ENCODE measurements at places on chromosomes 1 and 21.

DNA sequence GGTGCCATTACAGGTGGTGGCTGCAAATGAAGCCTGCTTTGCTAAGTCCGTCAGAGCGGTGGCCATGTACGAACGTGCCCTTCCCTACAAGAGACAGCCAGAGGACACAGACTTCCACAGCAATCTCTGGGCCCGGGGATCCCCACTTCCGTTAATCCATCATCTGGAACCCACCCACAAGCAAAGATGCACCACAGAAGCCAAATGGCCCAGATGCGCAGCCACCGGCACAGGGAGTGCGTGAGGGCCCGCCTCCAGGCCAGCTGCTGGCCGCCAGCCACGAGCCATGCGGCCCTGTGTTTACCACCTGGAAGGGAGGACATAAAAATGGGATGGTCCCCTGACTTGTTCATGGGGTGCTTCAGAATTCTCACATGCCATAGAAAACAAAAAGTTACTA, 22.1 kb downstream of the MRAP start:
- no peak for DNase-seq

- DNase-seq, result no peak
Measured at GRCh38 chr1:92372164-92372563, 73.3 kb downstream of the RPAP2 start.

DNA sequence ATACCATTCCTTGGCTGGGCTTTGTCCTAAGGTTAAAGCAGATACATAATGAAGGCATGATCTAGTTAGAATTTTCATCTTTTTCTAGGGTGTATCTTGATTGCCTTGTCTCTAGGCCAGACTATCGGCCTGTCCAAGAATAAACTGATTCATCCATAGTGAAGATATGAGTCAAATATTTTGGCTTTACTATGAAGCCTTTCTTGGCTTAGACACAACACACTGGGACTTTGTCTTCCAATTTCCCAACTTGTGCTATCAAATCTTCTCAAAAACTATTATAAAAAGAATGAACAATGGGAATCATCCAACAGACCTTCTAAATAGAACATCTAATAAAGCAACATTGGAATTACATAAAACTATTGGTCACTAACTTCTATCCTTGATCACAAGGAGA, 64.8 kb downstream of the WARS2 start:
- DNase-seq, result no peak

- no peak for DNase-seq
Measured at GRCh38 chr1:4060850-4061249, 160.8 kb upstream of the C1orf174 start.

DNA sequence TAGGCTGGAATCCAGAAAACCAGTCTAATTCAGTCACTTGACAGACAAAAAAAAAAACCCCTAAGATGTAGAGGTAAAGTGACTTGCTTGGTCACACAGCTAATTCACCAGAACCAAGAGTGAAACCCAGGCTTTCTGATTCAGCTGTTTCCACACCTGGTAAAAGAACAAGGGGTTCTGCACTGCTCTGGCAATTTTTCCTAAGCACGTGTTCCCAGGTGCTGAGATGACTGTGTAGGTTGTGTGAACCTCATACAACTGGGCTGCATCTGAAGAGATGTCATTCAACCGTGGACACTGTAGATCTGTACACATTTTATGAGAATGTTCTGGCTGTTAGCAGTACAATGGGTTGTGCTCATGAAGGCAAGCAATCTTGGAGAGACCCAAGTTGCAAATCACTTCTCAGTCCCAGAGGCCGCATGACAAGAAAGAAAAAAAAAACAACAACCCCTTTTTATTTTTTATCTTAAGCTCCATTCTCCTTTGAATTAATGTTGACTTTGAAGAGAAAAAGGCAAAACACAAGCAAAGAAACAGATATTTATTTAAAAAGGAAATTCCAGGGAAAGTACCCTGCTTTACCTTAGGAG, 95.4 kb downstream of the INTS7 start:
- DNase-seq, result no peak

DNA sequence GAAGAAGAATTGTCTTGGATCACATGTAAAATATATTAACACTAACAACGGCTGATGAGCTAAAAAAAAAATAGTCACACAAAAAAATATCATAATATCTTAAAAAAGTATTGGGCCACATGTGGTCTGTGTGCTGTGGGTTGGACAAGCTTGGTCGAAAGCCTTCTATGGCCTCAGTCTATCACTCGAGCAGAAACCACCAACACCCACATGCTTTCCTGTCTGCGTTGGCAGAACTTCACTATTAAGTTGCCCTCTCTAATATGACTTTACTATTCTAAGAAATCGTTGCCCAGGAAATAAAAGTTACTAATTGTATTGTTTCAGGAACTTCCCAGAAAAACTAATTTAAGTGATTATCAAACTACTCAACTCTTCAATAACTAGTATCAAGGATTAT, 28.2 kb upstream of the ETS2 start:
- DNase-seq, result no peak

DNA sequence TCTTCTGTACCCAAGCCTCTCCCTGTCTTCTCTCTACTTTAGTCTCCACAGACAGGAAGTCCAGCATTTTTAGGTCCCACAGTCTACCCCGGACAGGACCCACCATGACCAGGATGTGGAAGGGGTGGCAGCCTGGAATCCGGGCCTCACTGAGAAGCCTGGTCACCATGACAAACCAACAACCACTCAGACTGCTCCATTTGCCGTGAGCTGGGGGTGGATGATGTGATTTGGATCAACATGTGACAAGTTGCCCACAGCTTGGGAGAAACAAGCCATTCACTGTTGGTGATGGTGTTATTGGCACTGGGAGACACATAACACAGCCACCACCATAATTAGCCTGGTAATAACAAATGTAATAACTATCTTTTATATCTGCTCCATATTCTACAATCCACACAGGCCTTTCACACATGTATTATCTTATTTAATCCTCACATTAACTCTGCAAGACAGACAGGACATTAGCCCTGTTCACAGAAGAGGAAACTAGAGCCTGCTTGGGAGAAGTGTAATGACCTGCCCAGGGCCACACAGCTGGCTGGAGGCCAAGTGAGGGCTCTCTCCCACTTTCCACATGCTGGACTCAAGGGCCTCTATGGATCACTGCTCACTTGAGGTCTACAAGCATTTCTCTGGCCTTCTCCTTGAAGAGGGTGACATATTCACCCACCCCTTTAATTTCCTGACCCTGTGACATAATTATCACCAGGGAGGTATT, 22.9 kb downstream of the MEF2D start:
- DNase-seq, result no peak

DNA sequence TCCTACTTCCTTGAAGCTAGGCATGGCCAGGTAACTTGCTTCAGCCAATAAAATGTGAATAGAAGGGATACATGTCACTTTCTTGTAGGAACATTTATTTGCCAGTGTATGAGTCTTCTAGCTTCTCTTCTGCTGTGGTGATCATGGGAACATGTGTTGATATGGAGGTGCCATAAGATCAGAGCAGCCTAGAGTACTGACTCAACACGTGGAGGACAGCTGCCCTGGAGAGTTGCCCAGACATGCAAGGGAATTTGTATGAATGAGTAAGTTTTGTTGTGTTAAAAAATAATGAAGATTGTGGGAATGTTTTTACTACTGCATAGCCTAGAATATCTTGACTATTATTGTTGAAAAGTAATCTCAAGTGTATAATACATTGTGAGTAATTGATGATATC, 502.3 kb downstream of the NUF2 start:
- no peak for DNase-seq

GRCh38 chr1:177984136-177984525, 14.3 kb upstream of the SEC16B start:
- peak; percentile 76 for DNase-seq

DNA sequence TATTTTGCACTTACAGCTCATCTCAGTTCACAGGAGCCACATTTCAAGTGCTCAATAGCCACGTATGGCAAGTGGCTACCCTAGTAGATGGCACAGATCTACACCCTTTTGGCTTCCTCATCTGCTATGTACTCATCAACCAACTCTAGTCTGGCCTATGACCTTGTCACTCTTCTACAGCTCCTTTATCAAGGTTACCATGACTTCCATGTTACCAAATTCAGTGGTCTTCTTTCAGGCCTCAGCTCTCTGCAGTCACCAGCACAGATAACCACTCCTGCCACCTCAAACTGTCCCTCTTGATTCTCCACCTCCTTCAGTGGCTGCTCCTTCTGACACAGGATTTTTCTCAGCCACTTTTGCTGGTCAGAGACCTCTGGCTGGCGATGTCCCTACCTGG, 11.7 kb upstream of the USP48 start:
- no peak for DNase-seq

GRCh38 chr1:204261746-204262505, 48.1 kb upstream of the GOLT1A start:
- DNase-seq, result no peak

GRCh38 chr1:57036641-57037579, 71.1 kb upstream of the C8B start:
- DNase-seq, result no peak

GRCh38 chr1:164733070-164733469, 174.1 kb downstream of the PBX1 start:
- no peak for DNase-seq

DNA sequence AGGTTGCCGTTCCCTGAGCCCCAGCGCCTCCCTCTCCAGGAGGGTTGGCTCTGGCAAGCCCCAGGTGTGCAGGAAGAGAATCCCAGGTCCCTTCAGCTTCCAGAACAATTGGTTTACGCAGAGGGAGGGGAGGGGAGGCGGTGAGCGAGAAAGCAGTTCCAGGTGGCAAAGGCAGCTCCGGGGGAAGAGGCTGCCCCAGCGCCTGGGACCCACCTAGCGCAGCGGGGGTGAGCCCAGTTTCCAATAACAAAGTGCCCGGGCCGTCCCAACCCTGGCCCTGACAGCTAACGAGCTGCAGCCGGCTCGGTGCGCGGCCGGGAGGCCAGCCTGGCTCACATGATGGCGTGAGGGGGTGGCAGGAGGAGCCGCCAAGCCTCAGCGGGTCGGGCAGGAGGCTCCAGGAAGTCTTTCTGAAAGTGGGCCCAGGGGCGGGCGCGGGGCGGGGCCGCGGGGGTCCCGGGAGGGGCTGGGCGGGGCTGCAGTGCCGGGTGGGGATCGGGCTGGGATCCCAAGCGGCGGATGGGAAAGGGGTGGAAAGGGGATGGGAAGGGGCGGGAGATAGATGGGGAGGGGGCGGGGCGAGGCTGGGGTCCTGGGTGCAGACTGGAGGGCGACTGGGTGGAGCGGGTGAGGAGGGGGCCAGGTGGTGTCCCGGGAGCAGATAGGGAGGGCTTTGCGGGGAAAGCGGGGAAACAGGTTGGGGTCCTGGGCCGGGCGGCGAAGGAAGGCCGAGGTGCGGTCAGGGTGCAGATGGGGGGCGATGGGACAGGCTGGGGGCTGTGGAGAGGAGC, 22.8 kb downstream of the DHRS3 start:
- no peak for DNase-seq

GRCh38 chr1:100585786-100586185, 47.8 kb downstream of the GPR88 start:
- no peak for DNase-seq

DNA sequence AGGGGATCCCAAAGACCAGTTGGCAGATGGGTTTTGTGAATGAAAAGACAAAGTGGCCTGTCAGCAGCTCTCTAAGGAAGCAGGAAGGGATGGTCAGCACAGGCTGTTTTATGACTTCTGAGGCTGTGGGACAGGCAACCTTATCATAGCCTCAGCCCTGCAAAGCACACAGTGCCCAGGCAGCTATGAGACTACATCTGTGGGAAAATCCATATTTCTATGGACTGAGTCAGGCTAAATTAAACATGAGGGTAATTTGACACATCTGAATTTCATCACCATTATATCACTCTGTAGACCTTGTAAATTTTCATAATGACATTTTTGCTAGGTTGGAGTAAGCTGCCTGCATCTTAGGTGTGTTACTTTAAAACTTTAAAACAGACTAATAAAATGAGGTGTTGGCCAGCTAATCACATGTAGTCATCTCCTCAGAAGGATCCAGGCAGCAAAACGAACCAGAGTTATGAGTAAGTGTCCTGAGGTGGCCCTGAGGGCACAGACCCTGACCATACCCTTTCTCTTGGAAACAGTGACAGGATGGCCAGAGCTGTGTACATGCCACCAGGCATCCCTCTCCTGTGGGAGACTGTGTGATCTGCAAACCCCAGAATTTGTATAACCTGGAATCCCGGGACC, 14.6 kb downstream of the NGF start:
- no peak for DNase-seq

DNA sequence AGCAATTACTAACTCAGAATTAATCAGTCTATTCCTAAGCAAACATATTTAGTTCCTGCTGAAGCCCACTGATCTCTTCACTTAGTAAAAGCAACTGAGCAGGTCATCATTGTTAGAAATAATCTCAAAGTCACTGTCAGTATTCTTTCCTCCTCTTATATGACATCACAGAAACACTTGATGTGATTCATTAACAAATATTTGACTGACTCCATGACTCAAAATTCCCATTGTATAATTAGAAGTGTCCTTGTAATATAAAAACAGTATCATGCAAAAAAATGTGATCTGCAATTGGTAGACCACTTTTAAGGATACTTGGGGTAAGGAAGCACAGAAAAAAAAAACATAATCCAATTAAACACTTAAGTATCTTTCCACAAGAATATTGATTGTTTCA, 194.4 kb downstream of the DPYD start:
- no peak for DNase-seq

DNA sequence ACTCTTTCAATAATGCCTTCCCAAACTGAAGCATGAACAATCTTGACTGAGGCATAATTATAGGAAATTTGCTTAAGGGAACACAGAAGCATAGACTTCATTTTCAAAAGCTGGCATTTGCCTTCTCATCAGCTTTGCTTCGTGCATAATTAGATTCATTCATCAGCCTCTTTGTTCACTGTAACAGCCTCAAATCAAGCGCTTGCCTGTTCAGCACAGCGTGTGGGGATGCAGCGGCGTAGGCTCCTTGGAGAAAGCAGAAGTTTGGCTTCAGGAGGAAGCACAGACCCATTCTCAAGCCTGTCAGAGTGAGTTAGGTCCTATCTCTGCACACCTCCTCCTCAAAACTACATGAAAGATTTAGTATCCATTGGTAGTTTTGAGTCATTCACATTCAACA, 246.4 kb upstream of the MAP1LC3C start:
- DNase-seq, result no peak

GRCh38 chr1:201156346-201156745, 2.1 kb upstream of the TMEM9 start:
- no peak for DNase-seq

DNA sequence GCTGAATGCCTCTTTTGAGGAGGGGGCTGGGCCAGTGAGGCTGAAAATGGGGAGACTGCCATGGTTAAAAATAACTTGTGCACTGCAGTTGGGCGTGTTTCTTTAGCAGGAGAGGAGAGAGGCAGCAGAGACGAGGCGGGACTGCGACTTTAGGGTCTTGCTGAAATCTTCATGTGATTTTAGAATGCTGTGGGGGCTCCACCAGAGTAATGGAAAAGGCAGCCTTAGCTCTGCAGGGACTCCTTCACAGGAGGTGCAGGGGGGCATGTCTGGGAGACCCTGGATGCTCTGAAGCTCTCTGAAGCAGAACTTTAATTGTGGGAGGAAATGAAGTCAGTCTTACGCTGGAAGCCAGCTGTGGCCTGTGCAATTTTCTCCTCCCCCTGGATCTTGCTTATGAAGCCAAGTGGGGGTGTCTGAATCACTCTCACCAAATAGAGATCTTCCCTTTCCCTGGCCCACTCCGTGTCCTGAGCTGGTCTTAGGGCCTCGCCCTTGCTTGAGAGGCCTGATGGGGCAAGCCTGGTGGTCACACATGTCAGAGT, 60.8 kb downstream of the NDUFS5 start:
- no peak for DNase-seq

Data from NCI-H1092 treated with DMSO at 0.1 percent for 48 hours (cell line).